ENCODE measurements at places on chromosomes 2 and 18.

- DNase-seq: no peak
Measured at GRCh38 chr18:8359481-8359880, 249.8 kb upstream of the RAB12 start.

GRCh38 chr2:163246135-163246534 lies 407.6 kb upstream of the KCNH7 start:
- no peak for DNase-seq

GRCh38 chr2:235960716-235961640 lies 207.2 kb downstream of the GBX2 start:
- no peak for DNase-seq

DNA sequence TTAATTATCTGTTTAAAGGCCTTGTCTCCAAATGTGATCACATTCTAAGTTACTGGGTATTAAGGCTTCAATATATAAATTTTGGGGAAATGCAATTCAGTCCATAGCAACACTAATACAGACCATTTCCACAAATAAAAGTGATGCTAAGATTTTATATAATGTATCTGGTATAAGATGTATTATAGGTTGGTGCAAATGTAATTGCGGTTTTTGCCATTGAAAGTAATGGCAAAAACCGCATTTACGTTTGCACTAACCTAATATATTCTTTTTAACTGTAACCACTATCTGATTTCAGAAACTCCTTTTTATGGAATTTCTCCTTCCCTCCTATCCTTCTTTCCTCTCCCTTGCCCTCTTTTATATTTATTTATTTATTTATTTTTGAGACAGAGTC lies 1020.6 kb downstream of the BCL11A start:
- DNase-seq: no peak

- DNase-seq: no peak
Measured at GRCh38 chr2:172510088-172510487, 45.8 kb upstream of the PDK1 start.

GRCh38 chr2:57536535-57537231 lies 509.9 kb upstream of the VRK2 start:
- no peak for DNase-seq

DNA sequence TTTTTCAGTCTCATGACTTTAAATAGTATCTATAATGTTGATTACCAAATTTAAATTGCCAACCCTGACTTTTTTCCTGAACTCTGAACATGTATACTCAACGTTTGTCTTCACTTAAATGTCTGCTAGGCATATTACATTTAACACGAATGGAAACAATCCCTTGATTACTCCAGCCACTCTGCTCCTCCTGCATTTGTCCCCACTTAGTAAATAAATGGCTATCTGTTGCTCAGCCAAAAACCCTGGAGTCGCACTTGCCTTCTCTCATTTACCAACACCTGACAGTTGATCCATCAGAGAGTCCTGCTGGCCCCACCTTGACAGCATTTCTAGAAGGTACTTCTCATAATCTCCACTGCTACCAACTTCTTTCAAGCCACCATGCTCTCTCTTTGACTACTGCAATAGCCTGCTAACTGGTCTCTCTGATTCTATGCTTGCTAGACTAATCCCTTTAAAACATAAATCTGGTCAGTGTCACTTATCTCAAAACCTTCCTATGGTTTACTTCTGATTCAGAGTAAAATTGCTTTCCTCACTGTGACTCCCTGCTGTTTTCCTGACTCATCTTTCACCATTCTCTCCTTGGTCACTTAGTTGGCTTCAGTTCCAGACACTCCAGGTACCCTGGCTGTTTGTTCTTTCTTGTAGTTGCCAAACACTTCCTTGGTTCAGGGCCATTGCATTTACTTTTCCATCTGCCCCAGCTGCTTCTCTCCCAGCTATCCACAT lies 31.9 kb downstream of the SPAG16 start:
- no peak for DNase-seq

- no peak for DNase-seq
Measured at GRCh38 chr2:63440612-63441011, 147.7 kb downstream of the WDPCP start.

- DNase-seq: no peak
Measured at GRCh38 chr2:99184811-99185210, 3.8 kb downstream of the MRPL30 start.

- no peak for DNase-seq
Measured at GRCh38 chr2:134399096-134399495, 145.2 kb downstream of the MGAT5 start.

DNA sequence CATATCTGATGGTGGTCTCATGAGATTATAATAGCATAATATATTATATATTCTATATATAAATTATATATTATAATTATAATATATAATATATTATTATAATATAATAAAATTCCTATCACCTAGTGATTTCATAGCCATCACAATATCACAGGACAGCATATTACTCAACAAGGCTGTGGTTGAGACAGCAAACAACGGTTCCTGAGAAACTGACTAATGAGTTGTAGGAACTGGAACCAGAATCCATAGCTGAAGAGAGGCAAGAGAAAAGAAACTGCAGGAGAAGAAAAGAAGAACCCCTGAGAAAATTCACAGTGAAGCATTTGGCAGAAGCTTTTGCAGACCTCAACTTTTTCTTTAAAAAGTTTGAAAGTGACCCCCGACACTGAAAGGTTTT lies 84.0 kb downstream of the BCL2L11 start:
- no peak for DNase-seq

DNA sequence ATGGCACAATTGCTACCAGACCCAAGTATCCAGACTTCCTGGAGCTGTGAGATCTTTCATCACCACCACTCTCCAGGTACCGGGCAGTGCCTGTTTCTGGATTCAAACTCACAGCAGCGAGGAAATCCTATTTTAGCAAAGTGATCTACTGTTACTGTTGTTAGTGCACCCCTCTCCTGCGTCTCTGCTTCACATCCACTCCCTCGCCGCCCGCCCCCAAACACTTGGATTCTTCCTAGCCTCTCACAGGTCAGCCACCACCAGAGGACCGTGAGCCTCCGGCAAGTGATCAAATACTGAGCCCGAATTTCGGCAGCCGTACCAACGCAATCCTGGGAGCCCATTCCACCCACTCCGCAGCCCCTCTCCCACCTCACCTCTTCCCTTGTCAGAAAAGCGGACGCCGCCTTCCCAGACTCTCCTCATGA lies 519 bp downstream of the METTL4 start:
- DNase-seq: peak; percentile 67

GRCh38 chr2:77270433-77270832 lies 251.7 kb downstream of the LRRTM4 start:
- no peak for DNase-seq

DNA sequence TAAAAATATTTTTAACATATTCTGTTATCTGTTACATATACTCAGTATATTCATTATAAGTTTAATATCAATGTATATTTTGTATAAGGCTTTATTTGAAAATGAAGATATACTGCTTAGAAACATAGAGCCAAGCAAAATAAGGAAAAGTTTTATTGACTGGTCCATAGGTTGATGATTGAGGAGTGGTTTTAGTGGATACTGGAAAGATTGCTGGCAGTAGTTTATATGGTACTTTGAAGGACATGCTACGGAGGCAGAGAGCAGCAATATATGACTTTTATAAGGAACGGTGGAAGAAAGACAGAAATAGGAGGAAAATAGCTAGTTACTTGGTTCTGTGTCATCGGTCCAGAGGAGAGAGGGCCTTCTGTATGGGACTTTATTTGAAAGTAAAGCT lies 92.4 kb downstream of the ZNF236 start:
- no peak for DNase-seq

DNA sequence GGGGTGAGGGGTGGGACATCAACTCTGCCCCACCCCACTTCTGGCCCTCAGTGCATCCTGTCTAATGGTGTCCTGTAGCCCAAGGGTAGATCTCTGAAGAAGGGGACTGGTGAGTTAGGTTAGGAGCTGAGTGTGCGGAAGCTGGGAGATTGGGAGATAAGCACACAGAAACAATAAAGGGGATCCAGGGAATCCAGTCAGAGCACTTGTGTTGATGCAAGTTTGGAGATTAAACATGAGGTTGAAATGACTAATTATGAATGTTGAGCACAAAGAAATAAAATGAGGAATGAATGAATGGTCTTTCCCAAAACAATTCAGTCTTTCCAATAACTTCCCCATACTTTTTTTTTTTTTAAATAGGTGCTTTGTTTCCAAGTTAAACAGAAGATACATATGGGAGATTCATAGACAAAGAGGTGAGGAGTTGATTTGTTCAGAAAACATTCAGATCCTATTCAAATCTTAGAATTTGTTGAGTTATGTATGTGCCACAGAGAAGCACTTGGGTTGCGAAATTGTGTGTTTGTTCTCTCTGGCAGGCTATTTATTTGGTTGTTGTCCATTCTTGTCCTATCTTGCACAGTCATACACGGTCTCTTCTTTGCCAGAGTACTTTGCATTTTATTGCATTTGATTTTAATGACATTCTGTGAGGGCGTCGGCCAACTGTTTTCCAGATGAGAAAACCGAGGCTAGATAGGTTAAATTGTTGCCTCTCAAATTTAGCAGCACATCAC lies 31.6 kb upstream of the NABP1 start:
- no peak for DNase-seq

DNA sequence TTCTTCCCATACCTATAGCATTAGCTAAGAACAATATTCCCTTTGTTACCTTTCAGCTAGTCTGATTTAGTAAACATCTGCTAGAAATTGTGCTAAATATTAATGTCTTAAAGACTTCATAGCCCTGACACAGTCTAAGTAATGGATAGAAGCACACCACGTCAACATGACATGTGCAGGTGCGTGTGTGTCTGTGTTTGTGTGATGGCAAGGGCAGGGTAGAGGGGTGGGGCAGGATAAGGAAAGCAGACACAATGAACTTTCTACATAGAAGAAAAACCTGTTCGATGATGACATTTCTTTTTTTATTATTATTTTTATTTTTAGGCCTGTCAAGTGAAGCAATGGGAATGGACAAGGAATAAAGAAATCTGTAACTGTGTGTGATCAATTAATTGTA lies 223.3 kb downstream of the NOL4 start:
- no peak for DNase-seq

- DNase-seq: peak; percentile 89
Measured at GRCh38 chr2:229922449-229923386, at the start of gene FBXO36. Gene FBXO36 (plus strand): TSS chr2:229922503. CDS start chr2:229922514, 11 bp downstream.

- no peak for DNase-seq
Measured at GRCh38 chr18:75157381-75157780, 51.6 kb downstream of the PTGR3 start.

- DNase-seq: no peak
Measured at GRCh38 chr2:98809116-98809515, 78.2 kb upstream of the MGAT4A start.

- DNase-seq: no peak
Measured at GRCh38 chr2:108612514-108613183, 78.4 kb downstream of the LIMS1 start.

- no peak for DNase-seq
Measured at GRCh38 chr2:158731386-158731785, 63.7 kb upstream of the DAPL1 start.

DNA sequence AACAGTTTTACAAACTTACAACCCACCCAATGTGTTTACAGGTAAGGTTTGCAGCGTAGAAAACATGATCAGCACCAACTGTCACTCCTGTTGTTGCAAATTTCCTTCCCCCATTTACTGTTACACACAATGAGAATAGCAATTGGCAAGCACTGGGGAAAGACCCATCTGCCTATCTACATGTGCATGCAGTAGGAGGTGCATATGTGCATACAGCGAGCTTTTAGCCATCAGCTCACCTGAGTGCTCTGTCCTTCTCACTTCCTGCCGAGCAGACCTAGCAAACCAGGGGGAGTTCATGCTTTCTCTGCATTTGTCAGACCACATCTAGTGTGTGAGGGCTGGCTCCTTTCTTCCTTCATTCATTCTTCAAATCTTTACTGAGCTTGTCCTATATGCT lies 49.9 kb upstream of the ARL4C start:
- no peak for DNase-seq

- DNase-seq: no peak
Measured at GRCh38 chr18:62991959-62992358, 276.6 kb downstream of the PHLPP1 start.

GRCh38 chr18:79868811-79869541 lies 71.2 kb downstream of the KCNG2 start:
- no peak for DNase-seq

DNA sequence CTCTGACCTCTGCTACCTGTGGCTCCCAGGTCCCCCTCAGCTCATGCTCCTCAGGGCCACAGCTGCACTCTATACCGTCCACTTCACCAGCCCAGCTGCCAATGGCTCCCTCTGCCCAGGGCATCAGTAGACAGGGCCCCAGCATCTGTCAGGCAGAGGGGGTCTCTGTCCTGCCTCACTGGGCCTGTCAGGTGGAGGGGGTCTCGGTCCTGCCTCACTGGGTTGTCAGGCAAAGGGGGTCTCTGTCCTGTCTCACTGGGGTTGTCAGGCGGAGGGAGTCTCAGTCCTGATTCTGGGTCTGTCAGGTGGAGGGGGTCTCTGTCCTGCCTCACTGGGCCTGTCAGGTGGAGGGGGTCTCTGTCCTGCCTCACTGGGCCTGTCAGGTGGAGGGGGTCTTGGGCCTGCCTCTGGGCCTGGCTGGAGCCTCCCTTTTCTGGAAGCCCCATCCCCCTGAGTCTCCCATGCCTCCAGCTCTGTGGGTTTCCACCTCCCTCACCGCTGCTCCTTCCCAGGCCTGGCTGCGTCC lies 19.9 kb downstream of the SNORC start:
- DNase-seq: no peak

DNA sequence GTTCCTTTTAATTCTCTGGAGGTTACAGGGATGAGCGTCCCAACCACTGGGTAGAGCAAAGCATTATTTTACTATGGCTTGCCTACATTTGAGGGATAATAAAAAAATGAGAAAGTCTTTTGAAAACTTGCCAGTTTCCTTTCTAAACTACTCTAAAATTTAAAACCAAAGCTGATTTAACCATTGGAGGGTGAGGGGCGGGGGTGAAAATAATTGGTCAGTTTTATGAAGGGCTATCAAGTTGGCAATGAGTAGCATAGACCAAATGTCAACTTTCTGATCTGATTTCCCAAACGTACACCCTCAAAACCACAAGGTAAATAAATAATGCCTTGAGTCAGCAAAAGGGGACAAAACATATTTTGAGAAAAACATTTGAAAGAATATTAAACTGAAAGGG lies 85.7 kb upstream of the STK17B start:
- no peak for DNase-seq

GRCh38 chr2:226445216-226445861 lies 354.3 kb downstream of the IRS1 start:
- DNase-seq: no peak

Measured in NCI-H1436 (cell line).